ENCODE measurements at places on chromosomes 16 and 17.
A peak's percentile ranks its signal among the peaks of the same experiment; 100 is the strongest.

DNA sequence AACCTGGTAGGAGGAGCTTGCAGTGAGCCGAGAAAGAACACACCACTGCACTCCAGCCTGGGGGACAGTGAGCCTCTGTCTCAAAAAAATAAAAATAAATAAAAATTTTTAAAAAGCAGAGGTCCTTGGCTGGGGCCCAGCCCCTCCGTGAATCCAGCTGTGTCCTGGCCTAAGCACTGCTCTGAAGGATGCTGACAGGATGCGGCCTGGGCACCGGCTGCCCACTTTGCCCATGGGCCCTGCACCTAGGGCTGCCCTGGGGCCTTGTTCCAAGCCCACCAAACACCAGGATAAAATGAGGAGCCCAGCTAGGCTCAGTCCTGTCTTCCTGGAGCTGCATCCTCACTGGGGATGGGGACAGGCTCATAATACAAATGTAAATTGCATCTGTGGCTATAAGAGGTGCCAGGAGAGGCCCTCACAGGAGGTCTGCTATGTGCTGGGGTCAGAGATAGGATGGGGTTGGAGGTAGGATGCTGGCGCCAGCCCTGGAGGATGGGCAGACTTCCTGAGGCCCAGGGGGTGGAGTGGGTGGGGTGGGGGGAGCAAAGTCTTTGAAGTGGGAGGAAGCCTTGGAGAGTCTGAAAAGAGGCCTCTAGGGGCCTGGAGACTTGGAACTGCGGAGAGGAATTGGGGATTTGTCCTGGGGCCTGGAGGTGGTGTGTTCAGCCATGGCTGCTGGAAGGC, 6.2 kb downstream of the C16orf89 start:
- DNase-seq = no peak

DNA sequence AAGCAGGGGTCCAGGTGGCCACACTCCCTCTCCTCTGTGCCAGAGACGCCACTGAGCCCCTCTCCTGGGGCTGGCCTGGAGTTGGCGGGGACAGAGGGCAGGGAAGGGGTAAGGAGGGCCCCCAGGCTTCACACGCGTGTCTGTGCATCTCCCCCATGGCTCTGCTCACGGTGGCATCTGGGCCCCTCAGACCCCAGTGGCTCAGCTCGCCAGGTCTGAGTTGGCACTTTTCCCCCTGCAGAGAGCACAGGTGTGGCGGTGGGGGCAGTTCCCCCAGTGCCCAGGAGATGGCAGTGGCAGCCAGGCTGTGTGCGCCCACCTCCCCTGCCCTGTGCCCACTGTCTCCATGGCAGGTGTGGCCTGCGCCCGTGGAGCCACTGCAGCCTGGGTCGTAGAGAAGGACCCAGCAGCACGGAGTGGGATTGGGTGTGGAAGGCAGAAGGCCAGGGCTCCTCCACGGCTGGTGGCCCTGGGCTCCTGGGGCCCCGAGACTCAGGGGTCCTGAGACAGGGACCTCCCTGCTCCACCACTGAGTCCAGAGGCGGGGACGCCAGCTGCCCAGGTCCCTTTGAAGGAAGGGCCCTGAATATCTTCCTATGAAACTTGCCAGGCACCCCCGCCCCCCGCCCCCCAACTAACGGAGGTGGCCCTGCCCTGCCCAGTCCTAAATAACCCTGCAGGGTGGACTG, 4.3 kb upstream of the APRT start:
- DNase-seq = peak; percentile 40

DNA sequence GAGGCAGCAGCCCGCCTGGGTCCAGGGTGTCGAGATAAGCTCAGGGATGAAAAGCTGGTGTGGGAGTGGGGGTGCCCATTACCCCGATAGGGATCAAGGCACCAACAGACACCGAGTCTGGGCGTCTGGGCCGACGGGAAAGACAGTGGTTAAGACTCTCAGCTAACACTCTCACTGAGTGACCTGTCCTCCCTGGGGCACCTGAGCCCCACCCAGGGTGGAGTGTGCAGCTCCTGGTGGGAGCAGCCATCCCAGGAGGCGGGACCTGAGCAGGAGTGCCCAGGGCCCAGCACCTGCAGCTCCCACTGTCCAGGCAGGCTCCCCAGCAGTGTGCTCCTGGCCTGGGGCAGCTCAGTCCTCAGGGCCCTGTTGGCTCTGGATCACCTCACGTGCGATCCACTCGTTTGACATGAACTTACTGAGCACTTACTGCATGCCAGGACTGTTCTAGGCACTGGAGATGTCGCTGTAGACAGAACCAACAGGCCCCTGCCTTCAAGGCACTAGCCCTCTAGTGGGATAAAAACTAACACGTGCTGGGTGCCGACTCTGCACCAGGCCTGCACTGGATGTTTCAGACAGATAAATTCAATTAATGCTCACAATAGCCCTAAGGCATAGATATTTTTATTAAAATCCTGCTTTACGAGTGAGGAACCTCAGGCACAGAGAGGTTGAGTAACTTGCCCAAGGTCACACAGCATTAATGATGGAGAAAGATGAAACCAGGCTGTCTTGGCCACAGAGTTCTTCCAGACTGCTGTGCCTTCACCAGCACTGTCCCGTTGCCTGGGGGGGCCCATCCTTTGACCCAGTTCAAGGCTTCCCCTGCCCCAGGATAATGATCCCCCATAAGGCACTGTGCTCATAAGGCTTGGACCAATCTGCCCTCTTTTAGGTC, 1.9 kb downstream of the EVPLL start:
- DNase-seq = no peak

GRCh38 chr16:13936596-13937081, 16.7 kb downstream of the ERCC4 start:
- no peak for DNase-seq

DNA sequence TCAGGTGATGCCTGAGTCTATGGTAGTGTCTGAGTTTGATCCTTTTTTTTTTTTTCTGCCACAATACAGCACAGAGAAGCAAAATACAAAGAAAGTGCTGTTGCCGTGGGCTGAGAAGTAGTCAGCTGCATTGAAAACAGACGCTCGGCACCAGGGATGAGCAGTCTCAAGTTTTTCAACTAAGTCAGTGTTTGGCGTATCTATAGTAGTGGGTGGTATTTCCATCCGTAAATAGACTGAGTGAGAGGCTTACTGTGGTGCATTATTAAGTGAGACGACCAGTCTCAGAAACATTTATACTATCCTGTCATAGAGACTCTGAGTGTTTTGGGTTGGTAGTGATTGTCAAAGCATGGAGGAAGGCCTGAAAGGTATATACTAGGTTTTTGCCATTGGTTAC, 221.3 kb downstream of the SNX29 start:
- no peak for DNase-seq

GRCh38 chr16:28181515-28181914, 30.2 kb downstream of the XPO6 start:
- DNase-seq = no peak

DNA sequence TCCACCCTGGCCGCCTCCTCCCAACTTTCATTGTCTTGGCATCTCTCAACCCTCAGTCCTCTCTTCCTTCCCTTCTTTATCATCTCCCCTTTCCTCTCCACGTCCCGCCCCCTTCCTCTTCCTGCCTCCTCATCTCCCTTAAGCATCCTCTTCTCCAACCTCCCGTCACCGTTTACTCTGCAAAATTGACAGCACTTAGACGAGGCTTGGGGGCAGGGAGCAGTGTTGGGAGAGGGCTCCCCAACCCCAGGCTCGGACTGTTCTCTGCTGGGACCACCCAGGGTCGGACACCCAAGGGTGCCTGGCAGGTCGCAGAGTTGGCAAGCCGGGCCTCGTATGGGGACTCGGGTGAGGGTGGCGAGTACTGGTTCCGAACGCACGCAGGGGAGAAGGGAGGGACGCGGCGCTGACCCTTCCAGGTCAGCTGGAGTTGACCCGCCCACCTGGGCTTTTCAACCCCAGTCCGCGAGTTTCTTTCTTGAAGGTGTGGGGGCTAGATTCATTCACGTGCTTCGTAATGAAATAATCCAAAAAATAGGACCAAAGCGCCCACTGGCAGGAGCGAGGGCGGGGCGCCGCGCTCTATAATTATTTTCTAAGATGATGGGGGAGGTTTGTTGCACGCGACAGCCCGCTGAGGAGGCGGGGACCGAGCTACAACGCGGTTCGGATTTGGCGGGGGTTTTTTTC, 775 bp upstream of the PAGR1 start:
- DNase-seq = no peak

DNA sequence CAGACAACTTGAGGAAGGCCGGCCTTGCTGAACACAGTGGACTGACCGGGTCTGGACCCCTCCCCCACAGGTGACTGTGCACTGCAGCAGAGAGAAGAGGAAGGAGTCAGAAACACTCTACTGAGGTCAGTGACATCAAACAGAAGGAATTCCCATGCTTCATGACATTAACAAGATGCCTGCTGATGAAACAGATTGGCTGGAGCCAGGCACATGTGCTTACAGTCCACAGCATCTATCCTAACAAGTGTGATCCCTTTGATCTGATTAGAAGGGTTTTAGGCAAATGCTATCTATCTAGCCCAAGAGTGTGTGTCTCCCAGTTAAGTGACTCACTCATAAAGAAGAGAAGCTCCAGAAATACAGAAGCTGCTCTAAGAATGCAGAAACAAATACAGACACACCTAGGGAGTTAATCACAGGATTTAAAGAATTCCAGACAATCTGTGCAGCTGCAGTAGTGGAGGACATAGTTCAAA, 90.2 kb downstream of the SYCE1L start:
- no peak for DNase-seq

DNA sequence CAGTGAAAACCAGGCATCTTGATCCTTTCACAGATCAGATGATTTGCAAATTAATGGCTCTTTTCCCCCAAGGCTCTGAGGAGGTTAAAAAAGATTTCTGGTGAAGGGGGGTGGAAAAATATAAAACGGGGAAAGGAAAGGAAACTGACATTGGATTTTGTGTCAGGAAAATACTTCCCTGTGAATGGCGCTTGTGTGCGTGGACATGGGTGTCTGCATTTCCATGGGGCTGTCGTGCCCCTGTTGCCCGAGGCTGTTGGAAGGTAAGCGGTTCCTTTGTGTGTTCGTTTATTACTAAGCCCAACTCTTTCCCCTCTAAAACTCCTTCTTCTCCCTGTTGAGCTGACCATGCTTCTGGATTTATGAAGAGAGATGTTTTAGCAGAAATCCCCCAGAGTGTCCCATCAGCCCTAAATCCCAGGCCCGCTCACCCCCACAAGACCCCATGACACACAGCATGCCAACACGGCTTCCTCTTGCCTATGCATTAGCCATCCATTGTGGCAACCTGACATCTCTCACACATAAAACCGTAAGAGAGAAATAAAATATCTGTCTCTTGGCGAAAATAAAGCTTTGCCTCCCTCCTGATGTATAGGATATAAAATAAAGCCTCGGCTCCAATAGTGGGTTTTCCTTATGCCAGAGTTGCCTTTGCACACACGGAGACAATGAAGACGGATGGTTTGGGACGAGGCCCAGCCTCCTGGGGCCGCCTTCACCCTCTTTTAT, 7.3 kb upstream of the LHX1 start:
- no peak for DNase-seq

DNA sequence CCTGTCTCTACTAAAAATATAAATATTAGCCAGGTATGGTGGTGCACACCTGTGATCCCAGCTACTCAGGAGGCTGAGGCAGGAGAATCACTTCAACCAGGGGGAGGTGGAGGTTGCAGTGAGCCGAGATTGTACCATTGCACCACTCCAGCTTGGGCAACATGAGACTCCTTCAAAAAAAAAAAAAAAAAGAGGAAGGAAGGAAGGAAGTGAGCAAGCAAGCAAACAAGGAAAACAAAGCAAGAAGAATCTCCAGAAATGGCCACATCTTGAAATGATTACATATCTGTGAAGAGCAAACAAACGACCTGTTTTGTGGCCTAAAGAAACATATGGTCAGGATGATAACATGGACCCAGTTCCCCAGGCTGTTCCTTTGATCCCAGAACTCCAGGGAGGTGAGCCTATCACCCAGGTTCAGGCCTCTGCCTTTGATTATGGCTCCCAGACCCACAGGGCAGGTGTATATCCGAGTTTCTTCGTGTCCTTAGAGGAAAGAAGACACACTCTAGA, 8.9 kb downstream of the ACOX1 start:
- DNase-seq = no peak

DNA sequence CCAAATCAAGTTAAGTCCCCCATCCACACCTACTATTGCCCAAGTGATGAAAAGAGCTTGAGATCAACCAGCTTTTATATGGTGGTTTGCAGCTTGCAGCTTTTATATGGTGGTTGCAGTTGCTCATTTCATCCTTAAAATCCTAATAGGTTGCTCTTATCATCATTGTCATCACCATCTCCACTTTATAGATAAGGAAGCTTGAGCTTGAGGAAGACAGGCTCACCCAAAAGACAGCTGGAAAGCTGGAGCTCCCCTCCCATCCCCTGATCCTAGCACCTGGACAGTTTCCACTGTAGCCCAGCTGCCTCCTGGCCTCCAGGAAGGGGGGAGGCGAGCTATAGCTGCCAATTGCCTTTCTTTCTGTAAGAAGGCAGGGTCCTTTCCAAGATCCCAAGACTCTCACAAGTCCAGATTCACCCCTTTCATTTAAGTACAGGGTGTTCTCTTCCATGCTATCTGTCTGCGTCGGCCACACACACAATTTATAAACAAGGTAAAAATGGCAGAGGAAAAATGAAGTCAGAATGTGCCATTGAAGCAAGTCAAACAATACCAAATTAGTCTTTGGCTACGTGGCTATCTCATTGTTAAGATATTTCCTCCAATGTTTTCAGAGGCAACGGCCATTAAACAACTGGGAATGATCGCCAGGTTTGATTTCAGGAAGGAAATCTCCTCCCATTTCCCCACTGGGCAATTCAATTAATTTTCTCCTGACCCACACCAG, 63.3 kb downstream of the PECAM1 start:
- no peak for DNase-seq

DNA sequence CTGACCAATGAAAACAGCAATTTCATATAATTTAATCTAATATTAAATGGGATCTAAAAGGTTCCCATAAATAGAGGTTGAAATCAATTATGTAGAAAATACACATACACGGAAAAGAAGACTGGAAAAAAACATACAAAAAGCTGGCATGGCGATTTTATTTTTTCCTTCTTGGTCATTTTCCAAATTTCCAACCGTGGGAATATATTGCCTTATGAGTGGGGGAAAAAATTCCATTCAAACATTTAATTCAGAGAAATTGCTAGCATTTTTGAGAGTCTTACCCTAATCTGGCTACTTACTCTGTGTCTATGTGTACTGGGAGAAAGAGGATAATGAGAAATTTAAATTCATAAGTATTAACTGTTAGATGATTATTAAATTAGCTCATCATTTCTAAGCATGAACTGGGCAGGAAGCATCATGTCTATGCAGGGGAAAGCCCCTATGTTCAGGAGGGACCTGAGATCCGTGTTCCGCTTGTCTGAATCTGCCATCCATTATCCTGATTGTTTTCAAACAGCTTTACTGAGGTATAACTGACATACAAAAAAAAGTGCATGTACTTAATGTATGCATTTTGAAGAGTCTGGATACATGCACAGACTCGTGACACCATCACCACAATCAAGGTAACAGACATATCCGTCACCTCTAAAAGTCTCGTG, 145.2 kb downstream of the XYLT1 start:
- no peak for DNase-seq

- DNase-seq = no peak
These were observed 6.9 kb downstream of the ERCC4 start for GRCh38 chr16:13926891-13927290.
